Gastrocnemius medialis (tissue), 4 donors: ENCODE measurements at places on chromosomes 2 and 18. TPM values are rescaled to one million over a fixed set of nuclear protein-coding genes. Genes with fewer than 3 reads are reported as not detected.

DNA sequence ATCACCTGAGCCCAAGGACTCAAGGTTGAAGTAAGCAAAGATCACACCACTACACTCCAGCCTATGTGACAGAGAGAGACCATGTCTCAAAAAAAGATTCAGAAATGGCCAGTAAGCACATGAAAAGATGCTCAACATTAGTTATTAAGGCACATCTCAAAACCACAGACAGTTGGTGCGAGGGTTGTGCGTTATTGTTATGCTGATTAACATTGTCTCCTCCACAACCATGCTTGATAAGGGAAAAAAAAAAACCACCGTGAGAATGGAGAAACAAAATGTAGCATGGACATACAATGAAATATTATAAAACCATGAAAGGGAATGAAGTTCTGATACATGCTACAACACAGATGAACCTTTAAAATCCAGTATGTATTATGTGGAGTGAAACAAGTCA, 27.3 kb downstream of the MOB4 start:
- no peak overlapping the region for H3K27ac ChIP-seq
- H3K27me3 ChIP-seq = no peaks in the 10 kb centered on the region
- no peaks in the 10 kb centered on the region for H3K36me3 ChIP-seq
- no peak for DNase-seq

Gene COLEC11
- 0.36 TPM for total RNA-seq

DNA sequence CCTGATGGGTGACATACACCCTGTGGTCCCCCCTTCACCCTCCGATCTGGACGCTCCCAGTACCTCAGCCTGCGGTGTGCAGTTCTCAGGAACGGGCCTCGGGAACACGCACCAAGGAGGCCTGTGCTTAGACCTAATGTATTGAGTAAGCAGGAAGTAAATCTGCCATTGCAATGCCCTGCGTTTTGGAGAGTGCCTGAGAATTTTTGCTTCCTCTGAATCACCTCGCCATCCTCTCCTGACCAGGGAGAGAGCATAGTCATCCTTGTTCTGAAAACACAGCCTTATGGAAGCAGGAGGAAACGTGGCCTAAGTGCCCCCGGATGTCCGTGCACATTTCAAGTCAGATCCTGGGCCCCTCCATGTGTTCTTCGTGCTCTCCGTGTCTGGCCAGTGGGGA, 272.2 kb downstream of the NDUFA10 start:
- H3K27ac ChIP-seq = no peak overlapping the region
- no peak overlapping the region for H3K4me3 ChIP-seq
- DNase-seq = no peak
- H3K36me3 ChIP-seq = no peaks in the 10 kb centered on the region
- H3K4me1 ChIP-seq = no peaks in the 10 kb centered on the region
- H3K27me3 ChIP-seq = peaks cover 6% of the 10 kb centered on the region

DNA sequence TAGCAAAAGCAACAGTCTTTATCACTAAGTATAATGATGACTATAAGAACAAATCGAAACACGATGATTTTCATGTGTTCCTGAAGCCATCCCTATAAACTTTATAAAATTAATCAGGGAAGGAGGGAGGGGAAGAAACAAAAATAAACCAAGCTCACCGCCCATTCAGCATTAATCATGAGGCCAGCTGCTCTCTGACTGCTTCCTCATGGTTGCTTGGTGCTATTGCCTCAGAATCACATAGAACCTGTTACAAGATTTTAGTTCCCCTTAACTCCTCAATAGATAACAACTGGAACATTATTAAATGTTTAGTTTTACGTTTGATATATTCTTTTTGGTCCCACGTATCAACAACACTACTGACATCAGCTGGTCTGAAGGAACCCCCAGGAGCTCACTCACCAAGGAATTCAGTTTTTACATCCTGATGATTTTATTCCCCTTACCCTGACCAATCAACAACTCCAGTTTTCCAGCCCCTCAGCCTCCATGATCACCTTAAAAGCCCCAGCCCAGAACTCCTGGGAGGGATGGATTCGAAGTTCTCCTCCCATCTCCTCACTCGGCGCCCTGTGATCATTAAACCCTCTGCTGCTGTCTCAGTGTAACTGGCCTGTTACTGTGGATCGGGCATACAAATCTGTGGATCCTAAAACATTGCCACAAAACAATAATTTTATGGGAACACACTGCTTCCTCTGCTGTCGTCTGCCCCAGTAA, 10.6 kb upstream of the HNRNPLL start:
- no peak overlapping the region for H3K4me3 ChIP-seq
- H3K36me3 ChIP-seq = no peaks in the 10 kb centered on the region
- no peak overlapping the region for H3K27ac ChIP-seq
- H3K4me1 ChIP-seq = no peaks in the 10 kb centered on the region
- H3K27me3 ChIP-seq = no peaks in the 10 kb centered on the region

DNA sequence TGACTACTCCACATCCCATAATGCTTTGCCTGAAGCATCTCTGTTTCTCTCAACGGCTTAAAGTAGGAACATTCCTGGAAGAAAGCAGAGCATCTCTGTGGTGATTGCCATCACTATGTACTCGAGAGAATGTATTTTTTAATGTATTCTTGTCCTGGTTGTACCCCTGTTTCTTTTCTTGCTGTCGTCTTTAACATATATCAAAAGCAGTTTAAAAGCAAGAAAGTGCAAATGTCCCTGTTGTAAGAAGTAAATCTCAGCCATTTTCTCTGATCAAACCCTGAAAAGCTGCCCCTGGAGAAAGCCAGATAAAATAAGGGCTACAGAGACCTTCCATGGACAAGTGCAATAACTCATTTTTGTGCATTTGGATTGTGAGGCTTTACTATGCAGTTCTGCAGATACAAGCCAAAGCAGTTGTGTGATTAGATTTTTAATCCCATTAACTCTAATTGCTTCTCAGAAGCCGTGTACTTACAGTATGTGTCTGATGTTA, 70.8 kb downstream of the XIRP2 start:
- no peak overlapping the region for H3K4me3 ChIP-seq
- H3K27ac ChIP-seq = no peak overlapping the region
- H3K4me1 ChIP-seq = peaks cover 17% of the 10 kb centered on the region
- DNase-seq = no peak

DNA sequence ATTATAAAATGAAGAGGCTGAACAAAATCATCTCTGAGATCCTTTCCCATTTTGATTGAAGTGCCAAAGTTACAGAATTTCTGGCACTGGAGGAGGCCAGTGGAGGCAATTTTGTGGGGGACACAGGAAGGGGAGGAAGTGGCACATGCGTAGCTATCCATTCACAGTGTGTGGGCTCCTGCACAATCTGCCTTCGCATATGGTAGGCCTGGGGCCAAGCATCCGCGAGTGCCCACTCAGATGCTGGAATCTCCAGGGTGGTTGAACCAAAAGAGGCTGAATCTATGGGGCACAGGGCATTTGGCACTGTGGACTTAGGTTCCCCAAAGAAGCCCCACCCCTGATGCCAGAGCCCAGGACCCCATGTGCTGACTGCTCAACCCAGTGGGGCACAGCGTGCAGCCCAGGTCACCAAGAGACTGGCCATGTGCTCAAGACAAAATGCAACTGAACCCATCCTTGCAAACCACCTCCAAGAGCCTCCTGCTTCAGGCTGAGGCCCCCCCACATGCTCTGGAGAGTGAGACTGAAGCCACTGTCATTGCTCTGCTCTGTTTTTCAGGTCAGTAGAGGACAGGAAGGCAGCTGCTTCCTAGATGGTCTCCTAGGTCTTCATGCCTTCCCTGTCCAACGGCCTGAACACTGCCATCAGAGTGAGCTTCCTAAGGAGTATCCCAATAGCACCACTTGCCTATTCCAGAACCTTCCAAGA, 28.5 kb downstream of the ST8SIA5 start:
- no peak overlapping the region for H3K27ac ChIP-seq
- H3K36me3 ChIP-seq = no peaks in the 10 kb centered on the region
- H3K4me1 ChIP-seq = peaks cover 3% of the 10 kb centered on the region
- H3K4me3 ChIP-seq = no peak overlapping the region
- no peak for DNase-seq

- H3K27me3 ChIP-seq = no peaks in the 10 kb centered on the region
- H3K4me3 ChIP-seq = no peak overlapping the region
- no peak overlapping the region for H3K27ac ChIP-seq
- DNase-seq = no peak
- no peaks in the 10 kb centered on the region for H3K36me3 ChIP-seq
- no peaks in the 10 kb centered on the region for H3K4me1 ChIP-seq
Observed at GRCh38 chr2:45047301-45047700, 38.0 kb upstream of the SIX2 start.

Gene PLEKHH2
- 1.4 TPM for total RNA-seq

- H3K4me3 ChIP-seq = no peak overlapping the region
- no peaks in the 10 kb centered on the region for H3K27me3 ChIP-seq
- H3K4me1 ChIP-seq = peaks cover 21% of the 10 kb centered on the region
- no peaks in the 10 kb centered on the region for H3K36me3 ChIP-seq
- peak; percentile 46 for DNase-seq
Observed at GRCh38 chr2:64854773-64855237, 134.4 kb upstream of the SLC1A4 start.

DNA sequence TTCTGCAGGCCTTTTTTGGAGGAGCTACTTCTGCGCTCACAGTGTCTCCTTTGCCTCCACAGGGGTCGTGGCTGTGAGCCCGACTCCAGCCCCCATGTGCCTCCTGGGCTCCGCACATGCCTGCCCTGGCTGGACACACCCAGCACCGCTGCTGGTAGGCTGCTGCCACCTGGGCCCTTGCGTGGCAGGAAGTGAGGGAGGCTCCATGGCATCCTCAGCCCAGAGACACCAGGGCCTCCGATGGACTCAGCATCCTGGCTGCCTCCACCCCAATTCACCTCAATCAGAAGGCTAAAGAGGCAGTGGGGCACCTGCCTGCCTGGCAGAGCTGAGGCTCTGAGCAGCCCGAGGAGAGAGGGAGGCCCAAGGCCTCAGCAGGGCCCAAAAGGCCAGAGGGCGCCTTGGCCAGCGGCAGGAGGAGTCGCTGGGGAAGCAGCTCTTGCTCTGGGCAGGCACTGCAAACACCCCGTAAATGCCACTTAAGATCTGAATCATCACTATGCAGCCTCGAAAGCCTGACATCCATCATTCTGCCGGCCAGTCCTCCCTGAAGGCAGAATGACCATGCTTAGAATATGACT, 68.3 kb upstream of the OTOS start:
- H3K4me3 ChIP-seq = no peak overlapping the region
- DNase-seq = no peak
- no peaks in the 10 kb centered on the region for H3K36me3 ChIP-seq
- no peak overlapping the region for H3K27ac ChIP-seq
- H3K27me3 ChIP-seq = no peaks in the 10 kb centered on the region

Gene PLCL1
- total RNA-seq = 9.2 TPM

GRCh38 chr2:53952519-53952918, 18.3 kb downstream of the PSME4 start:
- H3K27me3 ChIP-seq = no peaks in the 10 kb centered on the region
- no peak overlapping the region for H3K4me3 ChIP-seq
- H3K4me1 ChIP-seq = peaks cover 12% of the 10 kb centered on the region

GRCh38 chr2:45964223-45964841, 312.9 kb downstream of the PRKCE start:
- no peak overlapping the region for H3K4me3 ChIP-seq
- no peaks in the 10 kb centered on the region for H3K27me3 ChIP-seq
- H3K36me3 ChIP-seq = no peaks in the 10 kb centered on the region
- peak overlapping the region; percentile 24 for H3K27ac ChIP-seq

Gene NT5DC4
- total RNA-seq = not detected

Gene MAP3K20
- total RNA-seq = 225 TPM
